B cell (primary cell): ENCODE measurements at places on chromosomes 5 and 9. TPM values are rescaled to one million over a fixed set of nuclear protein-coding genes. Genes with fewer than 3 reads are reported as not detected.
A peak's percentile ranks its signal among the peaks of the same experiment; 100 is the strongest.

Gene TMEFF1
- not detected in 2 replicates for polyA plus RNA-seq

Gene PCDHB14
- not detected in 2 replicates for polyA plus RNA-seq

DNA sequence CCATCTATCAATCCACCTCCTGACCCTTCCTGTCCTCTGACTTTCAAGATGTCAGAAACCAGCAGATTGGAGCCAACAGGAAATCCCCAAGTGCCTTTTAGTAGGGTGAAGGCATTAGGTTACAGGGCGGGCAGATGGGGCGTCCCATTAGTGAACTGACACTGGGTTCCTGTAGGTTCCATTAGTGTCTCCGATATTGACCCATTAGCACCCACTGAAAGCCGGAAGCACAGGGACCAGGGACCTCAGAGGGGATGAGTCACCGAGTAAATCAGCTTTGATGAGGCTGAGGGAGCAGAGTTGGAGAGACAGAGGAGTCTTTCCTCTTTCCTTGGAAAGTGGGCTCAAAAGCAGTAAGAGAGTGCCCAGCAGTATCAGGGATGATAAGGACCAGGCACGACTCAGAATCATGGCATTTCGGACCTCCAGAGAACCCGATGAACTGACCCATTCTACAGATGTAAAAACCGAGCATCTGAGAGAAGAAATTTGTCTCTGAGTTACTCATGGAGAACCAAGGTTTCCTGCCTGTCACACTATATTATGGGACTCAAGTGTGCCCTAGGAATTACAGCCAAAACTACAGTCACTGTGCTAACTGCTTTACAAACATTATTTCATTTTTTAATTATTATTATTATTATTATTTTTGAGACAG, 47.2 kb upstream of the FABP6 start:
- no peak for DNase-seq

DNA sequence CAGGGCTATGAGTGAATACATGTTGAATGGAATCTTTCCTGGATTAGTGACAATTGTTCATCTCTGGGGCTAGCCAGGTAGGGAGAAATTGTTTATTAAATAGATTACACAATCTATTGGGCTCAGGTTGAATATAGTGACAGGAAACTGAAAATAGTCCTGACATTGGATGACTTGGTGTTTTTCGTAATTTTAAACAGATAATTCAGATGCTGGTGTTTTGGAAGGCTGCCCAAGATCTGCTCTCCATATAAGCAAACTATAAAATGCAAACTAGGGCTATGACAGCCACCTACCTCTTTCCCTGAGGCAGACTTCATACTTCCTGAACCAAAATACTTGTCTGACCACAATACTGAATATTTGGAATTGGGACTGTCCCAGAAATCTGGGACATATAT, 99.1 kb downstream of the ENC1 start:
- DNase-seq: no peak

- peak; percentile 61 for DNase-seq
Observed at GRCh38 chr9:136996361-136997292, at the start of gene CLIC3. Gene CLIC3, minus strand, starts transcription at chr9:136996568. Its CDS starts 25 bp downstream, at chr9:136996543.
